ENCODE measurements at places on chromosomes 5 and 9. TPM values are rescaled to one million over a fixed set of nuclear protein-coding genes. Genes with fewer than 3 reads are reported as not detected.

Gene CDH9
- total RNA-seq = not detected

Gene NCS1
- total RNA-seq = 24.3 TPM

Gene OR1K1
- total RNA-seq = not detected

Gene RNF183
- total RNA-seq = not detected

Gene PCDH1
- not detected for total RNA-seq

Gene KLHL3
- total RNA-seq = 2.7 TPM

DNA sequence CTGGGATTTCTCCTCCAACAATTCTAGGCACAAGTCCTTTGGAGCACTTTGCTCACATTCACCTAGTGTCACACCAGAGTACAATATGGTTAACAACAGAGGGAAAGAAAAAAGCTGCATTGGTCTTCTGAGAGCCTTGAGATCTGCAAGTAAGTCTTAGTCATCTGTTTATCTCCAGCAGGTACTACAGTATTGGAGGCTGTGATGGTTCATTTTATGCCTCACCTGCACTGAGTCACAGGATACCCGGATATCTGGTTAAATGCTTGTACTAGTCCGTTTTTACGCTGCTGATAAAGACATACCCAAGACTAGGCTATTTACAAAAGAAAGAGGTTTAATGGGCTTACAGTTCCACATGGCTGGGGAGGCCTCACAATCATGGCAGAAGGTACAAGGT is 525.0 kb downstream of the NR2F1-AS1 start:
- H3K27ac ChIP-seq = no peak overlapping the region
- no peaks in the 10 kb centered on the region for H3K27me3 ChIP-seq
- H3K36me3 ChIP-seq = no peaks in the 10 kb centered on the region
- no peaks in the 10 kb centered on the region for H3K4me1 ChIP-seq
- no peak for DNase-seq

GRCh38 chr5:141961466-141961865 is 3.5 kb upstream of the PCDH12 start:
- H3K36me3 ChIP-seq = no peaks in the 10 kb centered on the region
- peak overlapping the region; percentile 28 for H3K4me3 ChIP-seq
- no peak overlapping the region for H3K27ac ChIP-seq

- H3K27ac ChIP-seq = no peak overlapping the region
- H3K27me3 ChIP-seq = no peaks in the 10 kb centered on the region
Measured at GRCh38 chr5:74205767-74206578, 434.6 kb downstream of the ENC1 start.

DNA sequence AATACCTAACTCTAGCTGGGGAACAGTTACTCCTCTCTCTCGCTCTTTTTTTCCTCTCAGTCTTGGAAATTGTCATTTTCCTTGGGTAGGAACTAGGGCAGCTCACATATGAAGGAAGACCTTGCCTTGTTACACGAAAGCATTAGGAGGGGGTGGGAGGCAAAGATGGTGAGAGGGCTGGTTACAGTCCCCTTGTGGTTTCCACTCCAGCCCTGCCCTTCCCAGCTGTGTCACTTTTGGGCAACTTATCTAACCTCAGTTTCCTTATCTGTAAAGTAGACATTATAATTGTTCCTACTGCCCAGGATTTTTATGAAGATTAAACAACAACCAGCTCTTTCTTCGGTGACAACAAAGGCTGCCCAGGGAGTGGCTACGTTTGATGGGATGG is 196.2 kb upstream of the CLINT1 start:
- no peak for DNase-seq
- H3K4me3 ChIP-seq = no peak overlapping the region
- H3K4me1 ChIP-seq = no peaks in the 10 kb centered on the region
- no peaks in the 10 kb centered on the region for H3K36me3 ChIP-seq
- H3K27me3 ChIP-seq = no peaks in the 10 kb centered on the region

GRCh38 chr5:143550986-143551630 is 147.6 kb upstream of the NR3C1 start:
- H3K4me3 ChIP-seq = no peak overlapping the region
- H3K36me3 ChIP-seq = no peaks in the 10 kb centered on the region
- no peaks in the 10 kb centered on the region for H3K27me3 ChIP-seq
- H3K27ac ChIP-seq = no peak overlapping the region
- no peaks in the 10 kb centered on the region for H3K4me1 ChIP-seq

- H3K4me1 ChIP-seq = no peaks in the 10 kb centered on the region
- H3K36me3 ChIP-seq = no peaks in the 10 kb centered on the region
- H3K27me3 ChIP-seq = no peaks in the 10 kb centered on the region
- H3K4me3 ChIP-seq = no peak overlapping the region
Measured at GRCh38 chr5:32745317-32745716, 34.2 kb downstream of the NPR3 start.

- H3K27me3 ChIP-seq = no peaks in the 10 kb centered on the region
- DNase-seq = no peak
- H3K4me1 ChIP-seq = no peaks in the 10 kb centered on the region
- no peak overlapping the region for H3K27ac ChIP-seq
- H3K36me3 ChIP-seq = no peaks in the 10 kb centered on the region
Measured at GRCh38 chr5:136030252-136030651, 1.5 kb downstream of the TGFBI start.

GRCh38 chr5:104513121-104513602 is 950.6 kb upstream of the NUDT12 start:
- H3K36me3 ChIP-seq = no peaks in the 10 kb centered on the region
- no peaks in the 10 kb centered on the region for H3K27me3 ChIP-seq
- no peaks in the 10 kb centered on the region for H3K4me1 ChIP-seq
- no peak for DNase-seq
- H3K4me3 ChIP-seq = no peak overlapping the region
- no peak overlapping the region for H3K27ac ChIP-seq
